ENCODE measurements at places on chromosomes 4 and X.

DNA sequence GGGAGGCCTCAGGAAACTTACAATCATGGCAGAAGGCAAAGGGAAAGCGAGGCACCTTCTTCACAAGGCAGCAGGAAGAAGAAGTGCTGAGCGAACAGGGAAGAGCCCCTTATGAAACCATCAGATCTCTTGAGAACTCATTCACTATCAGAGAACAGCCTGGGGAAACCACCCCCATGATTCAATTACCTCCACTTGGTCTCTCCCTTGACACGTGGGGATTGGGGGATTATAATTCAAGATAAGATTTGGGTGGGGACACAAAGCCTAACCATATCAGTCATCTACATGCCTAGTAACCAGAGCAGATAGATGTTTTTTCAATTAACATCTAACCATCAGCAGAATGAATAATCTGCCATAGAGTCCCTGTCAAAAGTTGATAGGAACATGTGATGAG is 30.4 kb downstream of the FAM13A start:
- DNase-seq: no peak

GRCh38 chr4:110130576-110131358 is 67.6 kb downstream of the ELOVL6 start:
- DNase-seq: no peak

- DNase-seq: no peak
Observed at GRCh38 chr4:15149234-15149838, 147.1 kb downstream of the CPEB2 start.

DNA sequence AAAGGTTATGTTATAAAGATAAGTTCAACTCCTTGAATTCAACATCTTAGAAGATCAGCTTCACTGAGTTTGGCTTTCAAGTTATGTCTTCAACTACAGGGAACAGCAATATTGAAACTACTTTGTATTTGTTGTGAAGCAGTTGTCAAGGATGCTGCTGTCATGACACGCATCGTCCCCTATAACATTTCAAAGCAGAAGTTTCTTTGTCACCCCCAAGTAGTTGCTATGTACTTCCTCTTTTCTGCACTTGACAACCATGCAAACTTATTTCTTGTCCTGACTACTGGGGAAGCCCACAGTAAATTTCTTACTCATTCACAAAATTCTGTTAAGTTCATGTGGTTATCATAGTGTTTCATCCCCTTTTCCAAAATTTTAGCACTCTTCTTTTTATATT is 14.3 kb downstream of the ANTXR2 start:
- DNase-seq: no peak

- DNase-seq: no peak
Observed at GRCh38 chr4:41012293-41012692, 202.0 kb downstream of the APBB2 start.

DNA sequence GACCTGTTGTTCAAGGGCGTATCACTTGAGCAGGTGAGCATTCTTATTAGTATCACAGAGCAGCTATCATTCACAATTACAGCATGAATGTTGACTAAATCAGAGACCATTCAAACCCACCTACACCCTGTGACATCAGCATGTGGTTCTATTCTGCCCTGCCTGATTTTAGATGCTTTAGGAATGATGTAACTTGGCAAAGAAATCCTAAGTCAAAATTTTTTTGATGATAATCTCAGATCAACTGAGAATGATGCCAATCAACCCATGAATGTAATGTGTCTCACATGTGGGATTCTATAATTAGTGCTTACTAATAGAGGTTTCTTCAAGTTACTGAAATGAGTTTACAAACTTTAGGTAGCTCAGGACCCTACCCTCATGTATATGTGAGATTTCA is 13.4 kb upstream of the CHIC2 start:
- DNase-seq: no peak

DNA sequence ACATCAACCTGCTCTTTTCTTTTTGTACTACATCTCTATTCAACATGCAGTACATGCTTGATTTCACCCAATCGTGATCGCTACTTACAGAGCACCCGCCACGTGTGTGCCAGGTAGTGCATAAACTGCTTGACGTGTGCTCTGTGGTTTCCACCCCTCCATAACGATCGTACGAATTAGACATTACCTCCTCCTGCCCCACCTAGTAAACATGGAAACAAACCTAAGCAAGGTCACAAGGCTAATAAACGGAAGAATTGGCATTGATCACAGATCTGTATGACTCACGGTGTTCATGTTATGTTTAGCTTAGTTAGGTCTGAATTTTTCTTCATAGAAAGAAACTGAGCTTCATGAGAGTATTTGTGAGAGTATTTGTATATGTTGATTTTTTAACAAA is 64.1 kb downstream of the STX18 start:
- no peak for DNase-seq

DNA sequence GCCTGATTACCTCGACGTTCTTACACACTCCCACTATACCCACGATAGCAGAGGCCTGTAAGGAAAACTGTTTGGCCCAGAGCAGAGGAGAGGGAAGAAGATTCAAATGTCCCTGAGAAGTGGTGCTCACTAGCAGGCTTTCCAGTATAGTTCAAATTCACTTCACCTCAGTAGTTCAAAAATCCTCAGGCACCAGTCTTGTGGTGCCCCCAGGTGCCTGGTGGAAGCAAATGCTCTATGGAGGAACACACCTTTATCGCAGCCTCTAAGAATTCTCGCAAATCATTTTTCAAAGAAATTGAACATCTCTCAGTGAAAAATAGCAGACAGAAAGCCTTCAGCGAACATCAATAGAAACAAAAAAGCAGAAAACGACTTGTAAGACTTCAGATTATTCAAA is 12.2 kb upstream of the MTMR1 start:
- DNase-seq: no peak

DNA sequence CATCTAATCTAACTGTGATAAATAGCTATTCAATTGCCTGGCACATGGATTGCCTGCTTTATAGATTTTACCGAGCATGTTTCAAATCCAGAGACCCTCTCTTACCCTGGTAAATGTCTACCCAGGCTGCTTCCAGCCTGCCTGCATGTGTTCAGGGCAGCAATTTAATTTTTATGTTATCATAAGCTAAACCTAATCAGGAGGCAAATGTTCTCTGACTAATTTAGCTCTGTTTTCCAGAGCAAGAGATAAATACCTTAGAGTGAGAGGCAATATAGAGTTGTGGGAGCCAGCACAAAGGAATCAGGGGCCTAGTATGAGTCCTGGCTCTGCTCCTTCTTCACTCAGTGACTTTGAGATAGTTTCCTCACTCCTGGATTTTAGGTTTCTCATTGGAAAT is 37.7 kb downstream of the PARM1 start:
- no peak for DNase-seq

- no peak for DNase-seq
Observed at GRCh38 chr4:38818441-38818976, 13.9 kb upstream of the TLR1 start.

DNA sequence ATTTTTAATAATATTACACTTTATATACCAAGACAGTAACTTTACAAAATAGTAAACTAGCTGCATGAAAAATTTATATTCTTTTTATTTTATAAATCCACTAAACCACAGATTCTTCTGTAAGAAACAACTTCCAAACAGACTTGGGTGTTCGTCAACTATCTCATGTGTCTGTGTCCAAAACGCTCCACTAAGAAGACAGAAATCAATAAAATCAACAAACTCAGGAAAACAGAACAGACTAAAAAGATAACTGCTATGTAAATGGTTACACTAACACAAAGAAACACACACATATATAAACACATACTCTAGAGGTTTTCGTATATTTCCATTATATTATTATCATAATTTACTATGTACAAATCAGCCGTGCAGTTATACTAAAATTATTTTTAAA is 158.4 kb downstream of the PPP3CA start:
- no peak for DNase-seq

Measured in SHP77 (cell line).